MG63 (cell line): ENCODE measurements at places on chromosomes 4 and X. TPM values are rescaled to one million over a fixed set of nuclear protein-coding genes. Genes with fewer than 3 reads are reported as not detected.

GRCh38 chr4:84925558-84925957 lies 40.9 kb downstream of the WDFY3 start:
- no peak for DNase-seq

- DNase-seq, result no peak
Measured at GRCh38 chr4:154590329-154591006, at the start of gene FGA. Gene FGA, minus strand, starts transcription at chr4:154590742. Its CDS starts 55 bp downstream, at chr4:154590687.

GRCh38 chr4:7333024-7333780 lies 101.5 kb downstream of the PSAPL1 start:
- DNase-seq, result no peak

Gene NLRP2B
- not detected in 2 replicates for total RNA-seq

DNA sequence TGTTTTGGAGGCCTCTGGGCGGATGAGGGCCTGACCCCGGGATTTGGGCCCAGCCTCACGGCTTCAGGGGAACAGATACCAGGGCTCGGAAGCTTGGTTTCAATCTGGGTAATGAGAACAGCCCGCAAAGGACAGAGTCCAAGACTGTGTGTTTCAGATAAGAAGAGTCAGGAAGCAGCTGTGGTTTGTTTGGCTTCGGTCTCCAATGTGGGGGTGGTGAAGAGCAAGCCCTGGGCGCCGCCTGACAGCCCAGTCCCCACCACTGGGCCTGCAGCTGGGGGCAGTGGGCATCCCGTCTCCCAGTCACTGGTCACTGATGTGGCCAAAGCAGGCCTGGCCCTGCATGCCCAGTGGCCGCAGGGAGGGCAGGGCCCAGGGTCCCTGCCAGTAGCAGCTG lies 9.1 kb downstream of the WFS1 start:
- DNase-seq, result no peak

DNA sequence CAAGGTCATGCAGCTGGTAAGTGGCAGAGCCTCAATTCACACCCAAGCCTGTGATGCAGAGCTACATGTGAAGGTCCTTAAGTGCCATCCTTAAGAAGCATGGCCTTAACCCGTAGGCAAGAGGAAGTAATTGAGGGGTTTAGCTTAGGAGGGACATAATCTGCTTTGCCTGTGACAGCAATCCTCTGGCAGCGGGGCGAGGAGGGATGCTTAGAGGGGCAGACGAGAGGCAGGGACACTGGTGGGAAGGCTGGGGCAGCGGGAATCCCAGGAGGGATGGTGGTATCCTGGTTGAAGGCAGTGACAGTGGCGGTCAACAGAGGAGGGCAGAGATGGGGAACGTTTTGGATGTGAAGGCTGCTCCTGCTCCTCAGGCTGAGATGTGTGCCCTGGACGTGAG lies 88.1 kb downstream of the EFNB1 start:
- no peak for DNase-seq
